Stimulated activated CD4-positive, alpha-beta T cell treated with anti-CD3 and anti-CD28 coated beads, Interleukin-1b, Interleukin-23, amount 100 ng/mL, for 1 hour (primary cell): ENCODE measurements at places on chromosomes 1 and 21.

DNA sequence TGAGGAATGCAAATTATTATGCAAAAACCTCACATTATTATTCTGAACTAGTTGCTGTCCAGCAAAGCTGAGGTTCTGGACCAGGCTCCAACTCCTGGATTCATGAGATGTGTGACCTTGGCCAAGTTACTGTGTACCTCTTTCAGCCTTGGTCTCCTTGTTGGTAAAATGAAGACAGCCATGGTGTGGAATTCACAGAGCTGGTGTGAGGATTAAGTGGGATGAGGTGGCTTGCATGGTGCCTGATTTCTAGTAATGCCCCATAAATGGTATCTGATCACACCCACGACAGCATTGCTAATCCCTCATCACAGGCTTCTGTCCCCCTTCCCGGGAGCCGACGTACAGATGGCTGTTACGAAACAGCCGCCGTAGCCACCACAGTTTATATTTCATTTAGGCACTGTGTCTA is 59.6 kb downstream of the PGBD5 start:
- no peak for DNase-seq

DNA sequence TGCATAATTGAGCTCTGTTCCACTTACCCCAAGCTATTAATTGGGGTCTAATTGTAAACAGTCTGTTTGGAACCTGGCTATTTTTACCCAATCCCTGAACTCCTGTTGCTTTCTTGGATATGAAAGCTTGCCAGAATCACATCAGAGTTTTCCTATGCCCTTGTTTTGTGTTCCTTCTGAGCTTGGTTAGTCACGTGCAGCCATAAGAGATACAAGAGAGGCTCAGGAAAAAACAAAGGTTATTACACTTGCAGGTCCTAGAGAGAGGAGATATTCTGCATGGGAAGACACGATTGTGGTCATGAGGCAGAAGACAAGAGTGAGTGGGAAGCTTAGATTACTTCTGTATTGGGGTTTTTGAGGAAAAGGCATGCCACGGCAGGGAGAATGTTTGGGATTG is 46.0 kb upstream of the RGL1 start:
- DNase-seq, result no peak

DNA sequence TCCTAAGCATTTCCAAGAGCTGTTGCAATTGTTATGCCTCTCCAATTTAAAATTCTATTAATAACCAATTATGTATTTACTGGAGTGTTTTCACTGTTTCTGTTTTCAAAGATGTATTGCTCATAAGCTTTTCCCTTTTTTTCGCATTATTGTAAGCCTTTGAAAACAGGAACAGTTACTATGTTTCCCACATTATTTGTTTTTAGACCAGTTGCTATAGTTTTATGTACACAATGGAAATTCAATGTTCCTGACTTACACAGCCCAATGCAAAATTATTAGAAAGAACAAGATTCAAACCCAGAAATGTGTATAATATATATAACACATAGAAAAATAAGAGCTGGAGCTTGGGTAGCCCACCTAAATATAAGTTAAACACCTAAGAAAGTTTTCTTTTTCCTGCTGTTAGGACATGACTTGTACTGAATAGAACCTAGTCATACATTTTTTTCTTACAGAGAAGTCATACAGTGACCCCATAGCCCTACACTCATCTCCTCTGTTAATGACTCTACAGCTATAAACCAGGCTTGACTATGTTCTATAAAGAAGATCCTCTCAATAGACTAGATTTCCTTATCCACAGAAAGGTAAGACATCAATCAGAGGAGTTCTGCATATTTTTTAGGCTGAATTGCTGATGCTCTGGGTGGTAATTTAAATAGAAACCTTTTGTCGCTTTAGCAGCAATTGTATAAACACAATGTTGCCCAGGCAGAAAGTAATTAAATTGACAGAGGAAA is 299.6 kb downstream of the USH2A start:
- no peak for DNase-seq

- DNase-seq, result no peak
Measured at GRCh38 chr1:246308533-246309075, 198.5 kb downstream of the SMYD3 start.

DNA sequence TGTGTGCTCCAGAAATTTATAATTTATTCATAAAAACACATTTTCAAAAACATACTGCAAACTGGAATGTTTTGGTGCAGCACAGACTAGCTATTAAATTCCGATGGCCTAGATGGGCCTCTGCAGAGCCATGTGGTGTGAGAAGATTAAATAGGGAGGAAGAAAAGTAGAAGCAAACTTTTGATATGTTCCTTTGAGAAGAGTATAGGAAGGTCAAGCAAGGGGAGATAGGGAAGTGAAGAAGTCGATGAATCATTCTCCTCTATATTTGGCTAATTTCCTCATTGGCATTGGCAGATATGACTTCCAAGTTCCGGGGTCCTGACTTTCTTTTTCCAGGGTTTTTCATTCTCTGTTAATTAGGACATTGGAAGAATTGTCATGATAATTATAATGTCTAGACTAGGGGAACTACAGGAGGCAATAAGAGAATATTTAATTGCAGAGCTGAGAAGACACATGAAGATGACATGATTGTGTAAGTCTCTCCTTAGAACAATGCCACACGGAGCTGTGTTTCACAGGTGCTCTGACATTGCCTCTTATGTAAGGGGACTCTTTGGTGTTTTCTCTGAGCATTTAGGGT is 19.3 kb upstream of the ZNF326 start:
- DNase-seq, result no peak

- DNase-seq, result no peak
Measured at GRCh38 chr1:6477039-6477820, 11.3 kb upstream of the TNFRSF25 start.

- no peak for DNase-seq
Measured at GRCh38 chr1:170853302-170853701, 82.0 kb upstream of the MROH9 start.

DNA sequence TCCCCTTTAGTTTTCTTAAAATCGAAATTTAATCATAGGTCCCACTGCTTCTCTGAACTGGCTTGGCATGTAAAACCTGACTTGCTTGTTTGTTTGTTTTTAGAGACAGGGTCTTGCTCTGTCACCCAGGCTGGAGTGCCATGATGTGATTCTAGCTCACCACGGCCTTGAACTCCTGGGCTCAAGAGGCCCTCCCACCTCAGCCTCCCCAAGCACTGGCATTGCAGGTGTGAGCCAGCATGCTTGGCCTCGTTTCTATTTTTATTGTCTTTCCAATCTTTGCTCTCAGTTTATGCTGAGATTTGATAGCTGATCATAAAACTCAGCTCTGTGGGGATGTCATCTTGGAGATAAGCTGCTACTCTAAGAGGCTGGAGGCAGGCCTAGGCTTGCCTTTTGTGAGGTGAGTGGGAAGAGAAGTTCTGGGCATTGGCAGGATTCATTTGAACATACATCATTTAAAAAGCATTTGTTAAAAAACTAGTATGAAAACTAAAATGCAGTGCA is 51.5 kb upstream of the GCLM start:
- no peak for DNase-seq

GRCh38 chr1:207894704-207895103 is 16.2 kb downstream of the CD34 start:
- DNase-seq, result no peak

DNA sequence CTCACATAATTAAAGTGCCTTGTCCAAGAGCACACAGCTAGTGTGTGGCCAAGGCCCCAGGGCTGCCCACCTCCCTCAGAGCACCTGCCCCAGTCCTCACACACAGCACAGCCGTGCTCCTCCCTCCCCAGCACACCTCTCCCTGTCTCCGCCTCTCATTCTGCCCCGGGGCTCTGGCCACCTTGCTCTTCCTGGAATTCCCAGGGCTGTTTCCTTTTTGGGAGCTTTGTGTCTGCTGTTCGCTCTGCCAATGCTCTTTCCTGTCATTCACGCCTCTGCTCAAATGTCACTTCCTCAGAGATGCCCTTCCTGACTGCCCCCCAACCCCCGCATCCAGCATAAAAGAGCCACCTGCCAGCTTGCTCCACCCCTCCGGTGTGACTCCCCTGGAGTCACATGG is 13.3 kb downstream of the SLC6A17 start:
- DNase-seq, result no peak

DNA sequence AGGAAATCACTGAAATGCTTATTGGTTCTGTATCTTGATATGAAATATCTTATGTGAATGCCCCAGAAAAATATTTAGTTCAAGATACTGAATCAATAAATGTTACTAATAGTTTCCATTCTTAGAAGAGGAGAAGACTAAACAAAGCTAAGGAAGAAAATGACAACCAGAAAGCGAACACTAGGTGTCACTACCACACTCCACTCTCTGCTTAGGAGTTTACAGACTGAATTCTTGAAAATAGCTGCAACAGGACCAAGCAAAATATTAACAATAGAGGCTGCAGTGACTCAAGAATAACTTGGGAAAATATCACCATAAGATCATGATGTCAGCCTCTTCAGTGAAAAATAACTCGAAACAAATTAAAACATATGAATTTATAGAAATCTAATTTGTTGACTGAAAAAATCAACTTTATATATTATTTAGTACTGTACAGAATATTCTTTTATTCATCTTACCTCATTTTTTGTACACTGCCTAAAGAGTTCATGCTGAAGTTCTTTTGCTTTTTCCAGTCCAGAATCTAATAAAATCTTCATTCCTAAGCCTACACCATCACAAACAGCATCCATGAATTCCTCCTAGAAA is 61.6 kb downstream of the KIF14 start:
- DNase-seq, result no peak

DNA sequence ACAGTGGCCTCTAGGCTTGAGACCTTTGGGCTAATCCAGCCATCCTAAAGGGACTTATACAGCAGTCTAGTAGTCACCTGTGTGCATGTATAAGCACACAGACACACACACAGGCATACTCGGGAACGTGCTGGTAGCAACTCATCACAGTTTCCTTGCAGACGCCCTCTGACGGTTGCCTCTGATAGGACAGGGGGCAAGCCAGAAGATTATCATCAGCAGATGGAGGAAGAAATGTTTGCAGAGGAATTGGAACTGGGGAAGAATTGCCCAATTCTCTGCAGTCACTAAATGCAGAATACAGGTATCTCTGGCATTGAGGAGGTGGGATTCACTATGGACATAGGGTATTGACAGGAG is 222.2 kb downstream of the C1orf94 start:
- no peak for DNase-seq

GRCh38 chr1:5947071-5947821 is 45.0 kb downstream of the NPHP4 start:
- DNase-seq, result no peak

DNA sequence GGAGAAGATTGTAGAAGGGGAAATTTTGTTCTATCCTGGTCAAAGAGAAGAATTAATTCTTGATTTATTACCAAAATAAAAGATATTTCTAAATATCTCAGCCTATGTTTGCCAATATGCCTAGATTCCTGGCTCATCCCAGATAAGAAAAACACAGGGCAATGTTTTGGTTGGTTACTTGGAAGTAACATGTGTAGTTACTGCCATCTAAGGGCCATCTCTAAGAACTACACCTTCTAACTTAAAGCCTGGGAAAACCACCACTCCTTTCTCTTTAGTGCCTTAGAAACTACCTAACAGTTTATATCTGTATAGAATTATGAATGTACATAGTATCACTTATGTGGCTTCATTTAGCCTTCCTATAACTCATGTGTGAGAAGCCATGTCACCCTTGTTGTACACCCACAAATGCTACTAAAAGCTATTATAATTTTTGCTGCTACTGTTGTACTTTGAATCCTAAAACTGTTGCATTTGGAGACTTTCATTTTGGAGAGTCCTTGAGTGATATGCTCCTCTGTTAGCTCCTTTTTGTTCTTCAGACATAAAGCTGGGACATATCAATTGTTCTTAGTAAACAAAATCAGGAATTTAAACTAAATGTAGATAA is 4.5 kb downstream of the AIM2 start:
- no peak for DNase-seq

DNA sequence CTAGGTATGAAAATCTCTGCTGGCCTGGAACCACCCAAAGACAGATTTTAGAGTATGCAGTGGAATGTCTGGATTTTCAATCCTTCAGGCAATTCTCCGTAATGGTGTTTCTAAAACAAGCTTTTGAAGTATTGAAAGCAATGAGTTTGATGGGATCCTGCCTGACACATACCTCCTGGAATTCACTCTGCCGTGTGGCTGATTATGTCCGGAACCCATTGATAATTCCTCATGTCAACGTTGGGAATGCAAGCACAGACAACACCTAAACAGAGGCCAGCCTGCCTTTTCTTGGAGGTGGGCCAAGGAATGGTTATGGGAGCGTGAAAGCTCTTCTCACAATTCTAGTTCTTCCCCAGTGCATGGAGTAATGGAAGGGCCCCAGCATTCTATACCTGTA is 168.9 kb upstream of the HMCN1 start:
- DNase-seq, result no peak

DNA sequence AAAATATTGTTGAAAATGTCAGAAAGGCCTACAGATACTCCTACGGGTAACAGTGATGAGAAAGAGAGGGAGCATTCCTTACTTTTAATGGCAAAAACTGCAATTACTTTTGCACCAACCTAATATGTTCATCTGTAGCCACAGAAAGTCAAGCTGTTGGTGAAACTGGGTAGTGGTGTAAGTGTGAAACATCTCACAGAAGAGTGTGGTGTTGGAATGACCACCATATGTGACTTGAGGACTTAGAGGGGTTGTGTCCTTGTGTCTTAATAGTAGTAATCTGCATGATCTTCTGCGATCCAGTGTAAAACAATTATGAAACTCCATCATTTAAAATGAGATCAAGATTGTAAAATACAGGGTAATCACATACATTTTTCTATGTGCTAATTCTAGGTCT is 320.7 kb downstream of the ADGRL2 start:
- no peak for DNase-seq

GRCh38 chr1:19448491-19449439 is 36.6 kb downstream of the CAPZB start:
- DNase-seq, result no peak

DNA sequence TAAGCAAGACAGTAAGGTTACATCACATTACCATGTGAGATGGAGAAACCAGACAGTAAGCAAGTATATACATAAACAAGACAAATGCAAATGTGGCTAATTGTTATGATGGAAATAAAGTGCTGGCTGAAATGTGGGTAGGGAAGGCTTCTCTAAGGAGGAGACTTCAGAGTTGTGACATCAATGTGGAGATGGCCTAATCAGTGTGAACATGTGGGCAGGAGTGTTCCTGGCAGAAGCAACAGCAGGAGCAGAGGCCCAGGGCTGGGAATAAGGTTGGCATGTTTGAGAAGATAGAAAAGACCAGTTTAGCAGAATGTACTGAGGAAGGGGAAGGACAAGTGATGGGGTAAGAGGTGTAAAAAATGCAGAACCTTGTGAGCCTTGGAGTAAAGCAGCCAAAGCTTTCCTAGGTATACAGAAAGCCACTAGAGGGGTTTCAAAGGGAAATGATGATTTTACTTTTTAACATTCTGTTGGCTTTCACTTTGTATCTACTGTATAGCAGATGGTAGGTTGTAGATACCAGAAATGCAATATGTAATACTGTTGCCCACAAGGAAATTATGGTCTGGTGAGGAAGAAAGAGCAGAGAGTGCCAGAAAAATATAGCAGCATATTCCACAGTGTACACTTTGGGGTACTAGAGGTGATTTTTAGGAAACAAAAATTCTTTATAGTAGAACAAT is 197.4 kb downstream of the FGGY start:
- no peak for DNase-seq

GRCh38 chr1:85708829-85709227 is 595 bp upstream of the ZNHIT6 start:
- no peak for DNase-seq
